Stimulated activated CD4-positive, alpha-beta T cell treated with anti-CD3 and anti-CD28 coated beads, Interleukin-4, amount 100 ng/mL, for 24 hours (primary cell): ENCODE measurements at places on chromosomes 5 and 9.

DNA sequence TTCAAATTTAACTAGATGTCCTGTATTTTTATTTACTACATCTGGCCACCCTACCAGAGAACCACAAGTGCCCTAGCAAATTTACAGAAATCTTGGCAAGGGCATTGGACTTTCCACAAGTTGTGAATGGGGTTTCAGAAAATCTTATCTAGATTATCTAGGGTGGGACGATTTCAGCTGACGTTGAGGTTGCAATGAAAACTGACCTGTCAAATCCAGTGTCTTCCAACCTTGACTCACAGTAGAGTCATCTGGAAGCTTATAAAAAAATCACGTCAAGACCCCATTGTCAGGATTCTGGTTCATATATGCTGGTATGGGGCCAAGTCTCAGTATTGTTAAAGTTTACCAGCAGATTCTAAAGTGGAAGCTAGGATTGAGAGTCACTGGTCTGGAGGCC lies 109.6 kb upstream of the ACTBL2 start:
- DNase-seq: no peak

DNA sequence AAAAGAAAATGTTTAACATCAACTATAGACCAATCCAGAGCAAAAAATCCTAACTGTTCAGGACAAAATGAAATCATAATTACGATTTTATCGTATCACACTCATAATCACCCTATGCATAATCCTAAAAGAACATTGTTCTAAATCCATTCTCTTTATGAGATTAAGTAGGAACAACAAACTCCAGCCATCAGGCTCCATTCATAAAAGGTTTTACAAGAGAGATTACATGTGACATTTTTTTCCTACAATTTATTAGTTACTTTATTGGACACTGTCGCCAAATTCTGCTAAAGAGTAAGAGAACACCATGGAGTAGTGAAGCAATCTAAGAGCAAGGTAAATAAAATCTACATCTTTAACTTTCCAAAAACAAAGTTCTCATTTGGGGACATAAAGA lies 198.0 kb downstream of the BNC2 start:
- no peak for DNase-seq

DNA sequence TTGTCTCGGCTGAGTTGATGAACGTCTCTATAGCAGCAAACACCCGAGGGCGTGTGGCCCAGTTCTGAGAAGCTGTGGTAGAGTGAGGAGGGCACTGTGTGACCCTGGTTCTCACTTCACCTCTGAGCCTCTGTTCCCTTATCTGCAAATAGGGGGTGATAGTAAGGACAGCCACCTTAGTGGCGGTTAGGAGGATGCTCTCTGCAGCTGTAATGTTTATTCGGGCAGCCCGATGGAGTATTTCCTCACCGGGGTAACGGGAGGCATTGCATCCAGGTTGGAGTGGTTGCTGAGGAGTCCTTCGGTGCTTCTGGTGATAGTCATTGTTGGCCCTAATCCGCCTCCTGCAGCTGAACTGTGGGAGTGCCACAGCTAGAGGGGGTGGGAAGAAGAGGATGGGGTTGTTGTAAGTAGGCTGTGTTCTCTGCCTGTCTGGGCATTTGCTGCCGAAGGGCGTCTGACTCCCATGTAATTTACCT lies 13.9 kb downstream of the PRRC2B start:
- peak; percentile 32 for DNase-seq

GRCh38 chr5:169943026-169943425 lies 37.3 kb downstream of the INSYN2B start:
- DNase-seq: no peak

- no peak for DNase-seq
Observed at GRCh38 chr5:61974680-61975079, 331.3 kb upstream of the KIF2A start.

- no peak for DNase-seq
Observed at GRCh38 chr9:19188771-19189170, 41.7 kb upstream of the DENND4C start.

- no peak for DNase-seq
Observed at GRCh38 chr9:135156525-135157510, 69.3 kb downstream of the OLFM1 start.

GRCh38 chr9:134957165-134957944 lies 39.6 kb upstream of the FCN1 start:
- no peak for DNase-seq

- DNase-seq: no peak
Observed at GRCh38 chr5:114330916-114331531, 30.8 kb upstream of the KCNN2 start.
